ENCODE measurements at places on chromosomes 1 and 21.

DNA sequence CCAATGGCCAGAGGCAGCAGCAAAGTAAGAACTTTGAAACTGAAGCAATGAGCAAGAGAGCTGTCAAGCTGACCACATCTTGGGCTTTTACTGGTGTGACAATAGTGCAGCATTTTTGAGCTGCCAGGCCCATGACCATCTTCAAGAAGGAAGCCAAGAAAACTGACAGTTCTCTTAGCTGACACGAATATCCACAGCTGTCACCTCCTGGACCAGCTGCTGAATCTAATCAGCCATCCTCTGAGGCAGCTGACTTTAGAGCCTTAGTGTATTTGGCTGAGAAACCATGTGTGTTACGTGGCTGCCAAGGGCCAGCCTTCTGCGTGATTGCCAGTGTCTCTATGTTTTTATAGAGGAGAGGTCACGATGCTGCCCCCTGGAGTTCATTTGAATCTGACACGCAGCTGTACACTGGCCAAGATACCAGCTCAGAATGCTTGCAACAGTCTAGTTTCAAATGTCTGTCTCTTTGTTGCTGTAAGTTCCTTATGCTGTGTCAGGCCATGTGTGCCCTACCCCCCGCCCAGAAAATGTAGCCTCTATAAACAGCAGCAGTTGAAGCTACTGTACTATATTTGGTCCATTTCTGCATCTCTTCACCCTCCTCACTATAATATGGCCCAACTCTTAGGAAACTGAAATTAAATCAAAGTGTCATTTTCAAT is 39.7 kb downstream of the PALMD start:
- DNase-seq, result peak; percentile 0

- no peak for DNase-seq
Observed at GRCh38 chr1:147516157-147516917, 25.0 kb upstream of the BCL9 start.

DNA sequence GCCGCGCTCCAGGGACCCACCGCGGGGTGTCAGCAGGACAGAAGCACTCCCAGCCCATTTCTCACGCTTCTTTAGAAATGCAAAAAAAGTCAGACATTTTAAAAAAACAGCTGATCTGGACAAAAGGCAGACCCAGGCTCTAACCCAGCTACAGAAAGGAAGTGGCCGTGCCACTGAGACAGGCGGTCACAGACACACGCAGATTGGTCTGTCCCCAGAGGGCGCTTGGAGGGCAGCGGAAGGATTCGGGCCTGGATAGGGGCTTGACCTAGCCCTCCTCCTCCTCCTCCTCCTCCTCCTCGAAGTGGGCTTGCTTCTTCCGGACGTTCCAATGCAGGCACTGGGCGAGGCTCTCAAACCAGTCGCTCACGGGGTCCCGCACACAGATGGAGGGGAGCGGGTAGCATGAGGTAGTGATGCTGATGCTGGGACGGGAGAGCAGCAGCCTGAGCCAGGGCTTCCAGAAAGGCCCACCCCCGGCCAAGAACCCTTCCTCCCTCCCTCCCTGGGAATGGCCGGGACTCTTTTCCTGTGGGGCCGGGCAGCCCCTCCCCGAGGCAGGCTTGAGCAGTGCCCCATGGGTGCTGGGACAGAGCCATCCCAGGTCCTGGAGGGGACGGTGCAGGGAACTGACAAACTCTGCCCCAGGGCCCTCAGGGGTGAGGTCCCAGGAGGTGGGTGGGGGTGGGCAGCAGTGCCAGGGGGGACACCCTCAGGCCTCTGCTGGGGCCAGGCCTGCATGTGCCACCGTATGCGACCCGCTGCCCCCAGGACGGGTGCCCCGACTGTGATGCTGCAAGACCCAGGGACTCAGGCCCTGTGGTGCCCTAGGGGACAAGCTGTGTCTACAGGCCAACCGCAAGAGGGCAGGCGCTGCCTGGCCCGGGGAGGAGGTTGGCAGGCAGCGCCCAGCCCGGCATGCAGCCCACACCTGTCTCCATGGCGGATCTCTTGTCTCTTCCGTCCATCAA is 25.3 kb downstream of the NADK start:
- DNase-seq, result no peak

DNA sequence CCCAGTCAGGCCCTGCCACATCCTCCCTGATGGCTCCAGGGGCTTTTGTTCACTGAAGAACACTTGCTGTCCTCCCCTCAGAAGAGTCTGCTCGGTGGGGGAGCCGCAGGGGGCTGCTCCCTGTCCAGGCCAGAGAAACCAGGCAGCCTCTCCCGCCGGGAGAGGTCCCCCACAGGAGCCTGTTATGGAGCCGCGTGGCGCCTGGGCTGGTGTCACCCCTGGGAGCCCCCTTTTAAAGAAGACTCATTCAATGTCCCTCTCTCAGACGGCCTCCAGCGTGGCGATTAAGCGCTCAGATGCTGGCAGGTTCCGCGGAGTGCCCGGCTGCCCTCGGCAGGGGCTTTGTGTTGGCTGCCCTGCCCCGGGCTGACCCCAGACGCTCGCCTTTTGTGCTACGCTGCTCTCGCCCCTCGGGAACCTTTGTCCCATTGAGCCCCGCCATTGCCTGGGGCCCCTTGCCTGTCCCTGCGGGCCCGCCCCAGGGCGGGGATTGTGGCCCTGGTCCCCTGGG is 43.1 kb downstream of the SKI start:
- no peak for DNase-seq

Data from stimulated activated CD8-positive, alpha-beta memory T cell treated with anti-CD3 and anti-CD28 coated beads, Interleukin-7, amount 100 ng/mL, for 1 hour (primary cell).